Suppressor macrophage treated with lipopolysaccharide for 4 hours (primary cell): ENCODE measurements at places on chromosomes 7 and 10.

DNA sequence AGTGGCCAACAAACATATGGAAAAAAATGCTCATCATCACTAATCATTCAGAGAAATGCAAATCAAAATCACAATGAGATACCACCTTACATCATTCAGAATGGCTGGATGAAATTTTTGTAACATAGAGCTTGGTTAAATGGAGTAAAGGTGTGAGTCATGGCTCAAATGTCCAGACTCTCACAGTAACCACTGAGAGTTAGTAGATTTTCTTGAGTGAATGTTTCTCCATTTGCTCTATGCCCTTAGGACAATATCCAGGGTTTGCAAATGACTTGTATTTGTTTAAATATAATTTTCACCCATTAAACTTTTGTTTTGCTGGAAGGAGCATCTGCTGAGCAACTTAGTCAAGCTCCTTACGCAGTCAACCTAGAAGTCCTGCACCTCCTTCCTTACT, 967.2 kb downstream of the XPNPEP1 start:
- no peak for DNase-seq

DNA sequence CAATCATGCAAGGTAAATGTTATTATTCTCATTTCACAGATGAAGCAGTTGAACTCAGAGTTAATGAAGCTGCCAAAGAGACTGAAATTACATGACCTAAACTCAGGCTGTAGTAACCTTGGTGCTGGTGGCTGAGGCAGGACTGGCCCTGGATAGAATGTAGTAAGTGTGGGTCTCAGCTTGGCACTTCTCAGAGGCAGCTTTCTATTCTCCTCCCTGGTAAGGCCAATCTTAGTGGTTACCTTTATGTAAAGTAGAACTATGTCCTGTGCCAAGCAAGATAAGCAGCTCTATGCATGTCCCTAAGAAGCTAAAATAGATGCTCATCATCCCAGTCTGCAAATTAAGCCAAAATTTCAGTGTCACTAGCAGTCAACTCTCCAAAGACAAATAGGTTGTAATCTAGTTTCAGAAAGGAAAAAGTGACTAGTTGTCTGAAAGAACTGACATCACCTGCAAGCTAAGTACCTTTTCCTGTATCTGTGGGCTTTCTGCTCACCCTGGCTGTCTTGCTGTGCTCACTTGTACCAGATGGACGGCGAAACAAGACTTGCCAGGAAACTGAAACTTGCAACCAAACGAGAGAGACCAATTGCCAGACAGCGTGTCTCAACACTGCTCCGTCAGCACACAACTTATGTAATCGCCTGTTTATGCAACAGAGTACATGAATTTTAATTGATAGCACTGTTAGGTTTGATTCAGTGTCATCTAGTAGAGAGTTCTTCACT, 43.7 kb downstream of the CH25H start:
- DNase-seq = peak; percentile 91

GRCh38 chr10:24041834-24042233, 167.1 kb upstream of the KIAA1217 start:
- no peak for DNase-seq

DNA sequence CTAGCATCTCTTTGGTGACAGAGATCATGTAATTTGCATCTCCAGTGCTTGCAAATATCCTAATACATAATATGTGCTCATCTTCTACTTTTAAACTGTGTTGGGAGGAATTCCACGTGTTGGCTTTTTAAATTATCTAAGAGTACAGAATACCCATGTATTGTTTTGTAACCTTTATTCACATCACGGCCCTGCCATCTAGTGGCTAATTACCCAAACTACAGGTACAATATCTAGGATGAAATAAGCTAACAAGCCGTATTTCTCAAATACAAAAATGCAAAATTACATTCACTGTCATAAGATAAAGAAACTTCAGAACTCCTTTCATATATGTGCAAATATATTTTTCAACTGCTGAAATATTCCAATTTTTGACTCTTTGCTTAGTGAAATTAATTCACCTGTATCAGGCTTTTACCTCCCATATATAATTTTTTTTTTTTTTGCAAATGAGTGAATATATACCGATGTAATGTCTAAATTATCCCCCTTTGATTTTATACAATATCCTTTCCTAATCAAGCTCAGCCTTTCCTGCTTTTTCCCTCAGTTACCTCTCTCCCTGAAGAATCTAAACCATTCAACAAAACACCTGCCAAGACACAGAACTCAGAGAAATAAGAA, 30.3 kb upstream of the LSM8 start:
- DNase-seq = peak; percentile 69
